ENCODE measurements at places on chromosomes 6 and 20.

- no peak for DNase-seq
Measured at GRCh38 chr6:51678274-51678673, 409.1 kb downstream of the PKHD1 start.

DNA sequence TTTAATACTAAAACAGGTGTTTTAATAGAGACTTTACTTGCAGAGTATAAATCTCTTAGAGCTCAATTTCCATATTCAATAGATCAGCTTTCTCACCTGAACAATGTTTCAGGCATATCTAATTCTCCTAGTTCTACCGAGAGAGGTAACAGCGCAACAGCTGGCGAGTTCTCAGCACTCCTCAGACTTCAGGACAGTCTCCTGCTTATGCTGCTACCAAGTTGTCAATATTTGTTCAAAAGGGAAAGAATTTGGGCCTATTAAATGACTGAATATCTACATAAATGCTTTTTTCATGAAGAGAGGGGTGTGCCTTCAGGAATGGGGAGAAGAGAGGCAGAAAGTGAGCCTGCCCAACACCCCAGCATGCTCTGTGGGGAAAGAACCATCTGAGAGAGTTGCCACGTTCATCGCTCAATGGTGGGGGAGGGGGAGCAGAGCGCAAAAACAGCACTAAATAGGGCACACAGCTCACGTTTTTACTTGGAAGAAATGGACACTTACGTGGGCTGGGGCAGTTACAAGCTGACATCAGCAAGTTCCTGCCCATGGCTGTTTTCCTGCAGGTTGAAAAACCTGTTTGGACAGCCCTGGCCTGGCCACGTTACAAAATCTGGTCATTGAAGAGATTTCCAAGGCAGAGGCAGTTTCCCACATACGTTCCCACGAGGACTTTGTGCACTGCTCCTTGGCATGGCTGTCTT, 38.0 kb downstream of the EZR start:
- no peak for DNase-seq

GRCh38 chr20:15616626-15617025, 956.6 kb downstream of the KIF16B start:
- DNase-seq, result no peak

DNA sequence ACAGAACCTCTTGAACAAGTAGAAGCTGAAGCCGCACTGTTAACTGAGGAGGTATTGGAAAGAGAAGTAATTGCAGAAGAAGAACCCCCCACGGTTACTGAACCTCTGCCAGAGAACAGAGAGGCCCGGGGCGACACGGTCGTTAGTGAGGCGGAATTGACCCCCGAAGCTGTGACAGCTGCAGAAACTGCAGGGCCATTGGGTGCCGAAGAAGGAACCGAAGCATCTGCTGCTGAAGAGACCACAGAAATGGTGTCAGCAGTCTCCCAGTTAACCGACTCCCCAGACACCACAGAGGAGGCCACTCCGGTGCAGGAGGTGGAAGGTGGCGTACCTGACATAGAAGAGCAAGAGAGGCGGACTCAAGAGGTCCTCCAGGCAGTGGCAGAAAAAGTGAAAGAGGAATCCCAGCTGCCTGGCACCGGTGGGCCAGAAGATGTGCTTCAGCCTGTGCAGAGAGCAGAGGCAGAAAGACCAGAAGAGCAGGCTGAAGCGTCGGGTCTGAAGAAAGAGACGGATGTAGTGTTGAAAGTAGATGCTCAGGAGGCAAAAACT, 40.1 kb downstream of the ZBTB2 start:
- no peak for DNase-seq

DNA sequence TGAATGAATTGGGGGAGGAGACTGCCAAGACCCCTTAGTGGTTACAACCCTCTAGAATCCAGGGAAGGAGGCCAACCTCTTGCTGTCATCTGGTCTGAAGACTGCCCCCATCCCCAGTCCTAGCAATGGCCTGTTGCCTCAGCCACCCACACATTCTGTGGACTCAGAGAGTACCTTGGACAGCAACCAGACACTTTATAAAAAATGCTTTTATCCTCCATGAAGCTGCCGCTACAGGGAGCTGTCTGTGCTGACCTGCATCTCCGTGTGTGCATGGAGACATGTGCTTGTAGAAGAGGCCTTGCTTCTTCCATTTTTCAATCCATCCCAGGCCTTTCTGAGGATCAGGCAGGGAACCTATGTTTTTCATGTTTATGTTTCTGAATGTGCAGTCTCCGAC, 15.2 kb downstream of the CDH22 start:
- no peak for DNase-seq

GRCh38 chr20:40497899-40498691, 190.9 kb downstream of the MAFB start:
- no peak for DNase-seq
